Fibroblast of skin of left quadriceps (primary cell): ENCODE measurements at places on chromosomes 7 and 10.

- no peak for DNase-seq
These were observed 128.0 kb downstream of the MAD1L1 start for GRCh38 chr7:2104716-2105115.

GRCh38 chr10:66587680-66588050 lies 338.2 kb upstream of the LRRTM3 start:
- no peak for DNase-seq

DNA sequence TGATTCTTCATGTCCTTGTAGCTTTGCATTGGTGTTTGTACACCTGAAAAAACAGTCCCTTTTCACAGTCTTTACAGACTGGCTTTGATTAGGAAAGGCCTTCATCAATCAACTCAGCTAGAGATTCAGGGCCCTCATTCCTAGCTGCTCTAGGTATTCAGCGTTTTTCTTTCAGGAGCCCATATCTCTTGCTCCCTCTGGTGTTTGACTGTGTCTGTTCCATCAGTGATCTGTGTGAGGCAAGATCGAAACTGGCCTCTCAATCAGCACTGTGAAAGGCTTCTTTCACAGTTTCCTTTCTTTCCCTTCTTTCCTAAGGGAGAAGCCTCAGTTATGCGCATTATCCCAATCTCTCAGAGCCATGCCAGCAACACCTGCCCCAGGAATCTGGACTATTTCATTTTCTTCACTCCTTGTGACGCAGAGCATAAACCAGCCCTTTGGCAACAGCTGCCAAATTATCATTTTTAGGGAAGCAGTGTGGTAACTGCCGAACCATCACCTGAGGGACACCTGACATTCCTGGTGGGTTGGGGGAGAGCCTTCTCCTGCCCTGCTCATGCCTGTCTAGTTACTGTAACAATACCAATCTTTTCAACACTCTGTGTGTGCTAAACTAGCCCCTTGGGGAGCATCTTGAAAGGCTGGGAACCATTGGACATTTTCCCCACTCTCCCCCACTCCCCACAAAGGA lies 75.7 kb upstream of the CCDC71L start:
- DNase-seq: peak; percentile 73

DNA sequence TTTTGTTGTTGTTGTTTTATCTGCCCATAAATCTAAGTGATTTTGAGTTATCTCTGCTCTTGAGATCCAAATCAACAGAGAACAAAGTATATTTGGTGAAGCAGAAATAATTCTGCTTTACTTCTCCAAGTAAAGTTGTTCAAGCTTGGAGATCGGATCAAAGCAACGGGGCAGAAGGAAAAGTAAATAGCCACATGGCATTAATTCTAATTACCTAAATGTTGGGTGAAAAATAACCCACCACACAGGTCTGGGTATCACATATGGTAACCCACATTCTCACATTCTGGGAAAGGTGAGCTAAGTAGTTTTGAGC lies 3.1 kb downstream of the NRP1 start:
- DNase-seq: no peak

GRCh38 chr7:16791905-16792698 lies 12.7 kb downstream of the AGR2 start:
- no peak for DNase-seq

DNA sequence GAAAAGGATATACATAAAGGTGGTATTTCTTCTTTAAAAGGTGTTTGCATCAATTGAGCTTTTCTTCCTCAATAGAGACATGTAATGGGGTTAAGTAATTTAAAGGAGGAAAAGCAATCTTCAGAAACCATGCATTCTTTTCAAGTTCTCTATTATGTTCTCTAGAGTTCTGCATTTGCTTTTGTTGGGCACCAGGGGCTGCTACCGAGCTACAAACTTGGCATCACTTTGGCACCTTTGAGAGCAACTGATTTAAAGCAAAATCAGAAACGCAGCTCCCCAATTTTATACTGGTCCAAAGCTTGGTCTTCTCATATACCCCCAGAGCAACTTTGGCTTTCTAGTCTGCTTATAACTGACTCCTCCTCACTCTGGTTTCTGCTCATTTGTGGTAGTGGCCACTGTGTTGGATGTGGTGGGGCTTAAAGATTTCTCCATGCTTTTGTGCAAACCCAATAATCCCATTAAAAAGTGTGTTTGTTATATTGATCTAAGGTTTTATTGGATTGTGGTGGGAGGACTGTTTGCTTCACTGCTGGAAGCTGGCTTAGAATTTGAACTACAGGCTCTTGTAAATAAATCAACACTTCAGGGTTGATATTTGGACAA lies 712.1 kb downstream of the PHTF2 start:
- peak; percentile 31 for DNase-seq

DNA sequence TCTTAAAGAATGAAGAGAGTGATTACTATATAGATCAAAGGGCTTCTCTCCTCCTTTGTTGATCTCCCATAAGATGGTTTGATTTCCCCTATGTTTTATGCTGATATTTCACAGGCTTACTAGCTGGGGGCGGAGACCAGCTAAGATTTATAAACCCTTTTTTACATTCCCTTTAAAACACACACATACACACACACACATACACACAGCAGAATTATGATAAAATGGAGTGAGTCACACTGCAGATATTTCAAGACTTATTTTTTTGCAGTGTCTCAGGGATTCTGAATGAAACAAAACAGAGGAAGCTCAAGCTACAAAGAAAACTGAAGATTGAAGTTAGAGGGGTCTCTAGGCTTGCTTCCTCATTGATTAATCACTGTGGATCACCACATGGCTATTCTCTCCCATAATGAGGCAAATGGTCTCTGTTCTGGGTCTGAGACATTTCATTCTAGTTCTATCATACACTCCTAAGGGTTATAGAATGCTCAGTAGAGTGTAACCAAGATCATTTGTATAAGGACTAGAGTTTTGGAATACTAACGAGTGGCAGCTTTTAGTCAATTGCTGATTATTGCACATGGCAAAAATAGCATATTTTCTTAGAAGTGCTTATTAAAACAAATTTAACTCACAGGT lies 18.6 kb downstream of the INA start:
- DNase-seq: peak; percentile 54

DNA sequence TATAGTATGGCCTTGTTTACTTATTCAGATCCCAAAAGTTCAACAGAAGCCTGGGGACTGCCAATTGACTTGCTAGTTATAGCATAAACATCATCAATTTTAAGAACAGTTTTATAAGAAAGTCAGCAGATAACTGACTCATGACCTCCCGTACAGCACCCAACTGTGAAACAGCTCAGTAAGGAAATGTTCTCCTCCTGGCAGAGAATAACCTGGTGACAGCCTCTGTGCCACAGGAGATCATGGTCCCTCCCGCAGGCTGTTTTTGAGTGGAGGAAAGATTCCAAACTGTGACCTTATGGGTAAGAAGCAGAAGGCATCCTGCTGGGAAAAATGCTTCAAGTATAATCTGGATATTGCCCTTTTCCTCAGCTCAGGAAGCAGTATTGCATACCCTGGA lies 182.5 kb downstream of the SEMA3D start:
- DNase-seq: no peak

GRCh38 chr7:30421647-30422196 lies 56.9 kb downstream of the NOD1 start:
- DNase-seq: no peak

GRCh38 chr7:84941291-84941690 lies 245.6 kb downstream of the SEMA3D start:
- no peak for DNase-seq

- DNase-seq: no peak
These were observed 64.3 kb downstream of the PDGFA start for GRCh38 chr7:455110-455928.

- no peak for DNase-seq
These were observed 554 bp downstream of the CSGALNACT2 start for GRCh38 chr10:43138757-43139241.

DNA sequence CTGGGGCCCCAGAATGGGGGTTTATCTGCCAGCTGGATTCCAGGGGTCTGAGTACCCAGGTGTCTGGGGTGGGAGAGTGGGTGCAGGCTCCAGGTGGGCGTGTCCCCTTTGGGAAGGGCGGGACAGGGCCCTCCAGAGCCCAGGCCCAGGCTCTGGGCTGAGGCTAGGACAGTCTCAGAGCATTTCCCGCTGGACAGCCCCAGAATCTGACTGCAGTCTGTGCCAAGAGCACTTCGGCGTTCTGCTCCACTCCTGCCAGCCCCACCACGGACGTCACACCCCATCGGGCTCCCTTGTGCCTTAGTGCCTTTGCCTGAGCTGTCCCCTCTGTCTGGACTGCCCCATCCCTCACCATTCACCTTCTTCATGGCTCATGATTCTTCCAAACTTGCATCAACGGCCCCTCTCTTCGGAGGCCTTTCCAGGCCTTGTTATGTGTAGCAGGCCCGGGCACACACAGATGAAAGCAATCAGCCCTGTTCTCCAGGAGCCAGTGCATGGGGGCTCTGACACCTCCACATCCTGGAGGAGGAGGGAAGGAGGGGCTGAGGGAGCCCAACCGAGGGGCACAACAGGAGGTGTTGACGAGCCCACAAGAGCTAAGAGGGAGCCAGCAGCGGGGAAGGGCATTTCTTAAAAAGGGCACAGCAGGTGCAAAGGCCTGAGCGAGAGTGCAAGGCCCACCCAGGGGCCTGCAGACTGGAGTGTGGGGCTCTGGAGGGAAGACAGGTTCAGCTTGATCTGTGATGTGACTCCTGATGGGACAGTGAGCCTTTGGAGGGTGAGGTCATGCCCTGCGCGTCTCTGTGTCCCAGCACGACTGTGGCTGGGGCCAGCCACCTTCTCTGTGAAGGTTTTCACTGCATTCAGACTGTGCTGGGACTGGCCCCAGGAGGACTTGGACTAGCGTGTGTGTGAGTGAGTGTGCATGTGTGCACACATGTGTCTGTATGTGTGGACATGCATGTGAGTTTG lies 41.7 kb downstream of the GTF2IRD1 start:
- no peak for DNase-seq

GRCh38 chr7:2813350-2814185 lies 30.5 kb downstream of the GNA12 start:
- DNase-seq: no peak

DNA sequence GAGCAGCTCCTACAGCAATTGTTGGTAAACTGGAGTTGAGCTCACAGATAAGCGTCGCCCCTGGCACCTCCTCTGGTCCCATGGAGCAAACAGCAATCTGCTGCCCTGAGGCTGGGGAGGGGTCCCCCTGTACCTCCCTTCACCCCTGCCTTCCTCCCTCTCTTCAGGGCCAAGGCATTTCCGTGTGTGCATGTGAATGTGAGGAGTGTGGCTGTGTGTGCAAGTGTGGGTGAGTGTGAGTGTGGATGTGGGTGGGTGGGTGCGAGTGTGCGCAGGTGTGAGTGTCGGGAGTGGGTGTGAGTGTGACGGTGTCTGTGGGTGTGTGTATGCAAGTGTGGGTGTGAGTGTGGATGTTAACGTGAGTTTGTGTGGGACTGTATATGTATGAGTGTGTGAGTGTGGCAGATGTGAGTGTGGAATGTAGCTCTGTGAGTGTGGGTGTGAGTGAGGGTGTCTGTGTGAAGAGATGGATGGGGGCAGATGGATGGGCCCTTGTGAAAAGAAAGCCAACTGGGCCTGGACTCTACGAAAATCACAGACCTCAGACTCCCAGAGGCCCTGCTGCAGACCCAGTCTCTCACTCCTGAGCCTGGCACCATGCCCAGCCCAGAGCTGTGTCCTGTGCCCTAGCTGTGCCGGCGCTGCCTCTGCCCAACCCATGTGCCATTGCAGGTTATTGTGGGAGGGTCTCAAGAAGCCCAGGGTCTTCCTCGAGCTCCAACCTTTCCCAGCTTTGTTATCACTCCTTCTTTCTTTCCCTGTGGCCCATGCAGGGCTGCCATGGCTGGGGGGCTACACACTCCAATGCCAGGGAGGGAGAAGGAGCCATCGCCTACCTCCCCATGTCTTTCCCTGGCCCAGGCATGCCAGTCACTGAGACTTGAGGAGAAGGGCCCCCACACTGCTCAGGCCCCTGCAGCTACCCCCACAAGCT lies 73.9 kb downstream of the GRID1 start:
- DNase-seq: no peak

- no peak for DNase-seq
These were observed 81.0 kb downstream of the HGF start for GRCh38 chr7:81688622-81689411.

DNA sequence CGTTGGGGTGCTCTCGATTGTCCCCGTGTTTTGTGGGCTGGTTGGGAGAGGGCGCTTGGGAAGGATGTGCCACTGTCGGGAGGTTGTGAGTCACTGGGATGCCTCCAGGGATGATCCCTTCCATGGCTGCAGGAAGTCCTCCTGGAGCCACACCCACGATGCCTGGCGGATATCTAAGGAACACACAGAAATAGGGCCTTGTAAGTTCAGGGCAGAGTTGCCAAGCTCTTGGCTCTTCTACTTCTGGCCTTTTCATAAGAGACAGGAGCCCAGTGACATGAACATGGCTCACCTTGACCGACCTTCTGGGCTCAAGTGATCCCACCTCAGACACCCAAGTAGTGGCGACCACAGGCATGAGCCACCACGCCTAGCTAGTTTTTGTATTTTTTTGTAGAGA lies 47.6 kb downstream of the ZRANB1 start:
- no peak for DNase-seq

DNA sequence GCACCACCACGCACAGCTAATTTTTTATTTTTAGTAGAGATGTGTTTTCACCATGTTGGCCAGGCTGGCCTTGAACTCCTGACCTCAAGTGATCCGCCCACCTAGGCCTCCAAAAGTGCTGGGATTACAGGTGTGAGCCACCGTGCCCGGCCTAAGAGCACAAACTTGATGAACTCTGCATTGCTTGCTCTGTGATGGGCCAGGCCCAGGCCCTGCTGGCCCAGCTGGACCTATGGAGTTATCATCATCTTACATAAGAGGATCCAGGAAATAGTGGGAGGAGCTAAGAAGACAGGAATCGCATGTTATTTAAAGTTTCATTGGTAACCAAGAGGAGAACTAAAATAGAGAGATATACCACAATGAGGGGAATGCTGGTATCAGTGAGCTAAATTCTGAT lies 86.9 kb downstream of the DAGLB start:
- DNase-seq: no peak

DNA sequence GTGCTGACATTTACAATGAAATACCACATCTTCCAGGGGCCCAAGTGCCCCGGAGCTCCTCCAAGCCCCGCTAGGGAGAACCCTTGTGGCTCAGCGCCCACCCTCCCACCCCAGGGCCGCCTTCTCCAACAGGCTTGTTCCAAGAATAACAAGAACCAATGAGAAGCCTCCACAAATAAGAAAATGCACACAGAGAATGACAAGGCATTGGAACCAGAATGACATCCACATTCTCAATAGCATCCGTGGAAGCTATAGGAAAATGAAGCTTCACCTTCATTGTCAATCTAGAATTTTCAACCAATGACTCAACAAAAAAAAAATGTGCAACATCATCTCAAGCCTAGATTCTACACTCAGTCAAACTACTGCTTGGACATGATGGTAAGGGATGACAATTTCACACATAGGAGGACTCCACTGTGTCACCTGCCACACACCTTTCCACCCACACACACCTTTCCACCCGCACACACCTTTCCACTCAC lies 50.4 kb upstream of the PPP2R2D start:
- no peak for DNase-seq

- no peak for DNase-seq
These were observed 43.5 kb downstream of the ZWINT start for GRCh38 chr10:56317603-56318002.

GRCh38 chr7:47411901-47412300 lies 170.0 kb downstream of the TNS3 start:
- no peak for DNase-seq
